ENCODE measurements at places on chromosomes 13 and 19. TPM values are rescaled to one million over a fixed set of nuclear protein-coding genes. Genes with fewer than 3 reads are reported as not detected.

DNA sequence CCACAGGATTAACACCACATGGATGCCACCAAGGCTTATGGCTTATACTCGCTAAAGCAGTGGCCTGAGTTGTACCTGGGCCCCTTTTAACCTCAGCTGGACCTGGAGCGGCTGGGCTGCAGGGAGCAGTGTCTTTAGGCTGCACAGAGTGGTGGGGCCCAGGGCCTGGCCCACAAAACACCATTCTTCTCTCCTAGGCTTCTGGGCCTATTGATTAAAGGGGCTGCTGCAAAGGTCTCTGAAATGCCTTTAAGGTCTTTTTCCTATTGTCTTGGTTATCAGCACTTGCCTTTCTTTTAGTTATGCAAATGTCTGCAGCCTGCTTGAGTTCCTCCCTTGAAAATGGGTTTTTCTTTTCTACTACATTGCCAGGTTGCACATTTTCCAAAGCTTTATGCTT, 973.9 kb upstream of the PRR20A start:
- no peak for DNase-seq

GRCh38 chr19:39372047-39372802, 18.7 kb downstream of the PAF1 start:
- peak; percentile 86 for DNase-seq

GRCh38 chr13:87827479-87827878, 156.3 kb downstream of the SLITRK5 start:
- DNase-seq = no peak

GRCh38 chr13:108444448-108444847, 174.9 kb downstream of the TNFSF13B start:
- DNase-seq = no peak

DNA sequence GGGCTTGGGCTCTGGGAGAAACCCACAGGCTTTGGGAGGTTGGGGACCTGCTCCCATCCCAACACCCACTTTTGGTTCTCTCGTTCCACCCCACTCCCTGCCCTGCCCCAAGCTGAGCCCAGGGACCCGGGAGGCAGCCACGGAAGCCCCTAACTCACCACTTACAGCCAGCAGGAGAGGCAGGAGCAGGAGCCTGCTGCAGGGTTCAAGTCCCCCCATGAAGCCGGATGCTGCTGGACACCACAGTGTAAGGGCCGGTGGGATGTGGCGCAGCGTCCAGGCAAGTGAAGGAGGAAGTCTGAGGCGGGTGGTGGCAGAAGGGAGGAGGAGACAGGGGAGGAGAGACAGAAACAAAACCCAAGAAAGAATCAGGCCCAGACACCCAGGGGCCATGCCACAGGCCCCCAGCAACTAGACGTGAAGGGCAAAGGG, at the start of gene TYROBP:
Gene TYROBP (minus strand): TSS at position 286 of the 432 bp plus-strand sequence. CDS start 67 bp downstream, at position 219.
- DNase-seq = no peak

- no peak for DNase-seq
These were observed 37.3 kb downstream of the RNF6 start for GRCh38 chr13:26184791-26185250.

DNA sequence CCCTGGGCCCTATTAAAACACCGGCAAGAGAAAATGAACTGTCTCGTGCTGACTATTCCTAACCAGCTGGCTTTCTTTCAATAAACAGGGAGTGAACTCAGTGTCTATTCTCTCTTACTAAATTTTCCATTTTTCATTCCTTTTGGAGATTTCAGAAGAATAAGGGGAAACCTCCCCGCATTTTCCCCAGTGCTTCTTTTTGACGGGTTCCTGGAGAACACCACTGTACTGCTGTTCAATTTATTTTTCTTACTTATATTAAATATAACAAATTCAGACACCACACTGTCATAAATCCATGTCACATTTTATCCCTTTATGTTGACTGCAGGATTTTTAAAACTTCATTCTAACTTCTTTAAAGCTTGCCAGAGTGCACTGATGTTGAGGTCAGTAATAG, 75.8 kb downstream of the DCLK1 start:
- no peak for DNase-seq

DNA sequence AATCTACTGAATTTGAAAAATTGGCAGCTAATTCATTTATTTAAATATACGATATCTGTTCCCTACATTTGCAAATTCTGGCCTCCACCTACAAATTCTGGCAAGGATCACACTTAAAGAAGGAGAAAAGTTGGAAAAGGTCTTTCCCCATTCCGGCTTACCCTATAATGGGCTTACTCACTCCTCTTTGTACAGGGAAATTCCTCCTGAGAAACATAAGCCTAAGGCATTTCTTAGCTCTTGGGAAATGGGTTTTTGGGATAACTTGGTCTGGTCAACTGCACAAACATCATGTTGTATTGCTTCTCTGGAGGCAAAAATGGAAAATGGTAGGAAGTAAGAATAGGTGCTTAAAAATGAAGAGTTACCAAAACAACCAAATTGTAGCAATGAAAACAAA, 25.5 kb downstream of the KCTD12 start:
- DNase-seq = no peak

GRCh38 chr19:21128901-21129698, 12.7 kb upstream of the ZNF431 start:
- DNase-seq = no peak

DNA sequence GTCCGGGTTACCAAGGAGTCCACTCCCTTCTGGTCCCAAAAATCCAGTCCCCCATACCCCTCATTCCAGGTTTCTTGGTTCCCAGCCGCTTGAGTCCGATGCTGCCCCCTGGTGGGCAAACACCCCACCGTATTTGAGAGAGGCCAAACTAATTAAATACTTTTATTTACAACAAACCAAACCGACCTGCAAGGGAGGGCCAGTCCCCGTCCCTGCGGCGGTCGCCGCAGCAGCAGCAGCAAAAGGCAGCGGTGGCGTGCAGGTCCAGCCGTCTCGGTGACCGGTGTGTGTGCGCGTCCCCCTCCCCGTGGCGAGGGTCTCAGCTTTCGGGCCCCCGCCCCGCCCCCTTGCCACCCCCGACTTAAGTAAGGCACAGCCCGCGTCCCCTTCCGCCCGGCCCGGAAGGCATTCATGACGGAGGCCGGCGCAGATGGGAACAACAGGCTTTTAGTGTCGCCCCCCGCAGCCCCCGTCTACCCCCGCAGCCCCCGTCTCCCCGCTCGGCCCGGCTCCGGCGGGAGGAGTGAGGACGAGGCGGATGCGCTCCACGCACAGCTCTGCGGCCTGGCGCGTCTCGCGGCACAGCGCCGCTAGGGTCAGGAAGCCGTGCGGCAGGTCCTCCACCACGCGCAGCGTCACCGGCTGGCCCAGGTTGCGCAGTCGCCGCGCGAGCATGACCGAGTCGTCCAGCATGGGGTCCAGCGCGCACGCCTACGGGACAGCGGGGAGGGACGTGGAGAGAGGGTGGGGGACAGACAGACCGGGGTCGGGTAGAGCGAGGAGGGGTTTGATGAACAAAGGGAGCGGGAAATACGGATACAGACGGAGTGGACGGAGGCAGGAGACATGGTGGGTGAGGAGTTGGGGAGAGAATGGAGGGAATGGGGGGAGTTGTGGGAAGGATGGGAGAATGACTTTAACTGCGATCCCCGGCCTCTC, 11.5 kb upstream of the CNFN start:
- peak; percentile 94 for DNase-seq

DNA sequence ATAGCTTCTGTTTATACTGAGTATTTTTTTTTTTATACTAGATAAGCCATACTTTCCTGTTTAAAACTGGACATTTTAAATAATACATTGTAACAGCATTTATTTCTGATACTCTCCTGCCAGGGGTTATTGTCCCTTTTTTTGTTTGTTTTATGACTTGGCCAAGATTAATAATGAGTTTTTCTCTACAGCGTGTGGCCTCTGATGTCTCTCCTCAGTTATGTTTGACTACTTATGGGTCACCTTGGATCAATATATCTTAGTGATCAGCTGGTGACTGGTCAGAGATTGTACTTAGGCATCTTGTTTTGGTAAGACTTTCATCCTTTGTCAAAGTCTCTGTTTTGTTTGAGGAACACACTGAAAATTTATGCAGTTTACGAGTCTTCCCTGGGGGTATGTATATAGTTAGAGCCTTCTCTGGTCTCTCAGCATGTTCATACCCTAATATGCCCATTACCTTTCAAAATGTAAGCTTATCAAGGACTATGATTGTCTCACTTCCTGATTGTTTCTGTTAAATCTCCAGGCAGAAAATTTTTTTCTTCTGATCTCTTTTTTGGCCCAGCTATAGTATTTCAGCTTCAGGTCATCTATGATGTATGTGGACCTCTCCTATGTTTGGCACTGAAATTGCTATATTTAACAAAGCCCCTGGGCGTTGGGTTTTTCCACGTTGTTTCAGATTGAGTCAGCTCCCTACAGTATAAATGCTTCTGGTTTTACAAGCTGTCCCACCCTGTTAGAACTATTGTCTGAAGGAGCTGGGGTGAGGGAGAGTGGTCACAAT, 87.9 kb downstream of the URI1 start:
- DNase-seq = no peak

DNA sequence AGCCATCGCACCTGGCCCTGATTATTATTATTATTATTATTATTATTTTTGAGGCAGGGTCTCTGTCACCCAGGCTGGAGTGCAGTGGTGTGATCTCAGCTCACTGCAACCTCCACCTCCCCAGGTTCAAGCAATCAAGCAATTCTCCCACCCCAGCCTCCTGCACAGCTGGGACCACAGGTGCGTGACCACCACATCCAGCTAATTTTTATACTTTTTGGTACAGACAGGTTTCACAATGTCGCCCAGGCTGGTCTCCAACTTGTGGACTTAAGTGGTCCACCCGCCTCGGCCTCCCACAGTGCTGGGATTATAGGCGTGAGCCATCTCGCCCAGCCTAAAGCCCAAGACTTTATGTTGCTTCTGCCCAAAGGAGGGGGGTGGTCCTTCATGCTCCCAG, 6.0 kb upstream of the AP1M2 start:
- DNase-seq = no peak

- DNase-seq = peak; percentile 85
These were observed at the start of gene SHFL for GRCh38 chr19:10085641-10086590. Gene SHFL (plus strand): TSS chr19:10086317. CDS start chr19:10086428, 111 bp downstream.

DNA sequence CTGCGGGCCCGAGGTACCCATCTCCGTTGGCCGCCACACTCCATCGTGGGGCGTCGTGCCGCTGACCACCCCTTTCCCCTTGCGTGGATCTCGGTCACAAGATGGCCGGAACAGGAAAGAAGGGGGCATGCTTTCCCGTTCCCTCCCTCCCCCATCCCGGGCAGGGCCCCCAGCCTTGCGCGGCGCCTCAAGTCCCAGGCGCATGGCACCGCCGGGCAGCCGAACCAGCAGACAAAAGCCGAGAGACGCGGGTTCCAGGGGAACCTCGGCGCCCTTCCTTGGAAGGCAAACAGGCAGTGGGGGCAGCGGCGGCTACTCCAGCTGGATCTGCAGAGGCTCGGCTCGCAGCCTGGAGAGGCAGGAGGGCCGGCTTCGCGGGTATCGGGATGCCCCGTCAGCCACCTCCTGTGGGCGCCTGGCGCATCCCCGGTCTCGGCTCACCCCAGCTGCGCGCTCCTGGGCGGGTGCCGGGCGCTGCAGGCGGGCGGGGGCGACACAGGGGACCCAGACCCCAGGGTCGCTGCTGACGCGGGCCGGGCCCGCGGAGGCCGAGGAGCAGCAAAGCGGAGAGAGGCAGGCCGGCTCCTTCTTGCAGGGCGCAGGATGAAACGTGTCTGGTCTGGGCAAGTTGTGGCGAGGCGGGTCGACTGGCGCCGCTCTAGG, 439 bp downstream of the DZIP1 start:
- peak; percentile 83 for DNase-seq

- DNase-seq = no peak
These were observed 51.1 kb downstream of the HSPH1 start for GRCh38 chr13:31110617-31111016.

GRCh38 chr13:85266771-85267170, 532.4 kb downstream of the SLITRK6 start:
- DNase-seq = no peak

Gene SACS
- polyA plus RNA-seq = 3.0 TPM

Gene ZNF549
- polyA plus RNA-seq = 3.8 TPM

Gene VMAC
- 1.9 TPM for polyA plus RNA-seq

Gene ACER1
- polyA plus RNA-seq = not detected

Gene LYPD4
- polyA plus RNA-seq = not detected
